ENCODE measurements at places on chromosomes 3 and 15.

- no peak for DNase-seq
These were observed 151.6 kb downstream of the RSRC1 start for GRCh38 chr3:158261371-158261991.

GRCh38 chr3:63908081-63908736, 4.0 kb downstream of the SCAANT1 start:
- DNase-seq, result no peak

GRCh38 chr3:179509701-179510100, 53.0 kb upstream of the ACTL6A start:
- no peak for DNase-seq

GRCh38 chr3:189974359-189974758, 146.3 kb downstream of the P3H2 start:
- no peak for DNase-seq

DNA sequence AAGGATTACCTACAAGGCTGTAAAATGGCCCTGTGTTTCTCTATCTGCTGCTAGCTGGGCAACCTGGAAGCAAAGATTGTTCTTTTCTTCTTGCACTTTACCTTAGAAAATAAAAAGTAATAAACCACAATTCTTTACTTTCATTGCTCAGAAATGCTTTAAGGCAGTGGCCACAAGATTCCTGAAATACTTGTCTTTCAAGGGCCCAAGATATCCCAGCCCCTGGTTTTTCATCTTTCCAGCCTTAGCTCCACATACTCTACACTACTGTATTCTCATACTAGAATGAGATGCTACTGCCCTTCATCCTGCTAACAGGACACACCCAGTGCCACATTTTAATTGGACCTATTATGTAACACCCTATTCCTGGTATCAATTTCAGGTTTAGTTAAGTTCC, 78.9 kb downstream of the GTF2E1 start:
- DNase-seq, result no peak

GRCh38 chr3:42717306-42717705, 14.7 kb upstream of the HHATL start:
- no peak for DNase-seq

GRCh38 chr3:30742796-30743619, 136.6 kb downstream of the TGFBR2 start:
- DNase-seq, result no peak
